ENCODE measurements at places on chromosomes 12 and 14.
A peak's percentile ranks its signal among the peaks of the same experiment; 100 is the strongest.

DNA sequence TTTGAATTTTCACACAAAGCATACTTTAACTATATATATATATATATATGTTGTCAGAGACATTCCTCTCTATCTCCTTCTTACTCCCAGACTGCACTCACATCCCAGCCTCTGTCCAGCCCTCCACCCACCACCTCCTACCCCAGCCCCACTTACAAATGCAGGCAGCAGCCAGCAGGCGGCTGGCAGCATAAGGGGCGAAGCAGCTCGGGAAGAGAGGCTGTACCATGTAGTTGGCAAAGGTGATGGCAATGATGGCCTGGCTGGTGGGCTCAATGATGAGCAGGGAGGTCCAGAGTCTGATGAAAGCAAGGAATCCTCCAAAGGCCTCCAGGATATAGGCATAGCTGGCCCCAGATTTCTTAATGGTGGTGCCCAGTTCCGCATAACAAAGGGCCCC is 2.5 kb downstream of the SLC7A7 start:
- ATAC-seq, result no peak

- ATAC-seq, result peak; percentile 48
Observed at GRCh38 chr12:48969833-48970701, 1.5 kb downstream of the WNT10B start.

DNA sequence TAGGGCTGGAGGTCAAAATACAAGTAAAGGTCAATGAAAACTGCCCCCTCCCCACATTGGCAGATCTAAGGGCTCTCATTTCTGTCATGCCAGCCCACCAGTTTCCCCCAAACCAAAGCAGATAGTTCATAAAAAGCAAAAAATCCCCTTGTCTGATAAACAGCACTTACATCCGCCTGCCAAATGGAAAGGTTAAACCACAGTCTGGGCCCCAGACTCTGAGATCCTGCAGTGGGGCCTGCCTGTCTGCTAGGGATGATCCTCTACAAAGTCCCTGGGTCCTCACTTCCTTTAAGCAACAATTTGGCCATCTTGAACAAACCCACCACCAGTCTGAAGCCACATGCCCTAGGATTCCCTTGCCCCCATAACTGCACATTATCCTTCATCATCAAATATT is 9.7 kb upstream of the RPS26 start:
- ATAC-seq, result no peak

GRCh38 chr14:90846511-90846910 is 30.3 kb upstream of the TTC7B start:
- ATAC-seq, result no peak

DNA sequence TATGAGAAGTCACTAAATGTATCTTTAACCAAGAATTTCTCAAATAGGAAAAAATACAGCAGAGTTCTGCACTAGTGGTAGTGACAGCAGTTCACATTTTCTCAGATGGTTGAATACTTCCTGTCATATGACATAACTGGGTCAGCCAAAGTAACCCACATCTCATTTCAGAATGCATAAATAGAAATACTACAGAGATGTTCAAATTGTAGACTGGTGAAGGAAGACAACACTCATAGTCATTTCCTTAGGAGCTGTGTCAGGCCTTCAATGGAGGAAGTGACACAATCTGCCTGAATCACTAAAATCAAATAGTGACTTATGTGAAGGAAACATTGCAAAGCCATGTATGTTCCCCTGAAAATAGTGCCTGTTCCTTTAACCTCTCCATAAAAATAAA is 32.4 kb downstream of the FERMT2 start:
- peak; percentile 71 for ATAC-seq

- ATAC-seq, result no peak
Observed at GRCh38 chr12:30953951-30954751, 27.6 kb downstream of the TSPAN11 start.

DNA sequence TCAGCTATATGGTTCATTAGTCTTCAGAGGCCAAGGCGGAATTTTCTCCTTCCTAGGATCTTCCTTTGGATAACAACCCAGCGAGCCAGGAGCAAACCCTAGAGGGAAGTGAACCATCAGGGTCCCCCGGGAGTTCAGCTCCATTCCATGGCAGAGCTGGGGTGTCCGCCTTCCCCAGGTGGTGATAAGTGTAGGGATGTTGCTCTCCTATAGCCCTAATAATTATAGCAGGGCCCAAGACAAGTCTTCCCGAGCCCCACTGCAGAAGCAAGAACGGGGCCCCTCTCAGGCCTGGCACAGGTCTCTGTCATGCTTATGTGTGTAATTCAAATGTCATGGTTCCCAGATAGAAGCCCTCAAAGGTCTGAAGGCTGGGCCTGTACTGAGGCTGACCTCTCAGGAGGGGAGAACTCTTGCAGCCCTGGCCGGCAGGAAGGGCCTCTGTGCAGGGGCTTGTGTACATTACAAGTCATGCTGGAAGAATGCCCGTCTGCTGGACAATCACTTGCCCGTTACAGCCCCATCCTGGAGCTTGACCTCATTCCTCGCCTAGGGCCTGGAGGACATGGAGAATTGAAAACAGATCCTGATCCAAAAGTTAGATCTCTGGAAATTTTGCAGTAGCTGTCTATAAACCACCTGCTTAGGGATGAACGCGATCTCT is 17.3 kb downstream of the LRTM2 start:
- ATAC-seq, result no peak

DNA sequence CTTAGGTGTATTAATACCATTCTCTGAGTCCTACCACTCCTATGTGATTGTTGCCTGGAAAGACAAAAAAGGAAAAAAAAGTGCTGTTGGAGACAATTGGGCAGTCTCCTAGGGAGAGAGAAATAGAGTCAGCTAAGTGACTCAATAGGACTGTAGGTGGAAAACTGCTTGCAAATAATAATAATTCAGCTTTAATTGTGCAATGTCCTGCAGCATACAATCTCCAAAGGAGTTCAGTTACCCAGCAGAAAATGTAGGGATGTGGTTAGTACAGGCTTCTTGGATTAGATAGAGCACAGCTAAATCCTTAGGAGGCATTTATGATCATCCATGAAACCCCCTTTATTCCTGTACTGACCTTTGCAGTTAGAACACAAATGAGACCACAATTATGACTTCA is 3.0 kb upstream of the SRSF9 start:
- no peak for ATAC-seq
